Posterior cingulate gyrus (tissue), 11 donors: ENCODE measurements at places on chromosomes 7 and 10.
A peak's percentile ranks its signal among the peaks of the same experiment; 100 is the strongest.

- DNase-seq: no peak
Observed at GRCh38 chr7:18366394-18366793, 129.2 kb upstream of the HDAC9 start.

- no peak for DNase-seq
Observed at GRCh38 chr7:81218480-81219106, 299.7 kb upstream of the SEMA3C start.

DNA sequence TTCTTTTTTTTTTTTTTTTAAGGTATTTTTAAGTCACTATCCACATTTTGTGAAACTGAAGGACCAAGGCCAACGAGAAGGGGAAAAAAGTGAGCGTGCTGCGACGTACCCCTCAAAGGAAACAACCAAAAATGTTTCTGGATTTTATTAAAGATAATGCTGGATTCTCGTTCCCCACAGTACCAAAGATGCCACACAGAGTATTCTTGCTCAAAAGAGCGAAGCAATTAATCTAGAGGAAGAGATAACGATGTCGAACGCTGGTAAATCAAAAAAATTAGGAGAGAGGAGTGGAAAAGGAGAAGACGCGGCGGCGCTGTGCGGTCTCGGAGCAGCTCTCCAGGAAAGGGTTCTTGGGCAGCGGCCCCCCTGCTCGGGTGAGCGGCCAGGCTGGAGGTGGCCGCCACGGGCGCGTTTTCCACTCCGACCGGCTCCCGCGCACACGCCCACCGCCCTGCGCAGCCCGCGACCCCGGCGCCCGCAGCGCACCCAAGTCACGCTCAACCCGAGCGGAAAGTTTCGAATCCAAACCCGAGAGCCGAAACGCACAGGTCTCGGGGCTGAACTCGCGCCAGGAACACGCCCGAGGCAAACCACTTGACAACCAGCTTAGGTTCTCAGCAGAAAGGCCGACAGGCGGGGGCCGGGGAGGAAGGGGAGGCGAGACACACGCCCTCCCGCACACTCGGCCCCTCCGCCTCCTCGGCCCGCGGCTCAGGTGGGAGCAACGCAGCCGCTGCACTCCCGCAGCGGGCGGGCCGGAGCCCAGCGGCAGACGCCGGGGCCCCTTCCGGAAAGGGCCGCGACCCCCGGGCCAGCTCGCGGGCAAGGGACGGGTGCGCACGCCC, 989 bp downstream of the SRPK2 start:
- DNase-seq: peak; percentile 86

- DNase-seq: no peak
Observed at GRCh38 chr10:4057725-4058513, 272.9 kb upstream of the KLF6 start.

- no peak for DNase-seq
Observed at GRCh38 chr10:61390851-61391250, 62.3 kb downstream of the TMEM26 start.

GRCh38 chr10:59586407-59586891, 123.2 kb downstream of the SLC16A9 start:
- no peak for DNase-seq

- no peak for DNase-seq
Observed at GRCh38 chr7:23058408-23059096, 44.6 kb upstream of the HYCC1 start.

GRCh38 chr10:92829042-92829785, 19.1 kb upstream of the EXOC6 start:
- no peak for DNase-seq

GRCh38 chr10:35056686-35057085, 33.5 kb downstream of the CUL2 start:
- DNase-seq: no peak
